ENCODE measurements at places on chromosomes 7 and 10.

- DNase-seq, result no peak
These were observed 15.1 kb downstream of the BCAP29 start for GRCh38 chr7:107594961-107595737.

DNA sequence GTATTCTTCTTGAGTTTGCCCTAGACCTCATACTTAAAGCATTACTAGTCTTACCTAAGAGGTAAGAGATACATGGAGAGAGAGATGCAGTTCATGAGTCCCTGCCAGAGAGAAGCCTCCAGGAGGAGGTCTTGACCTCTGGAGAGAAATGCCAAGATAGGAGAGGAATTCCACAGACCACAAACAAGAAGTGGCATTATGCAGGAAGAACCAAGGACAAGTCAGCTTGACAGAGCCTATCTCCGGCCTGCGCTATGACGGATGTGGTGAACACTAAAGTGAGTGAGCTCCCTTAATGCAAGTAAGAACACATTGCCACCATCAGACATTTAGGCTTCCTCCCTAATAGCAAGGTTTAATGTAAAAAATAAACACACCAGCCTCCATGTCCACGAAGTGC, 27.9 kb upstream of the COL1A2 start:
- DNase-seq, result no peak

DNA sequence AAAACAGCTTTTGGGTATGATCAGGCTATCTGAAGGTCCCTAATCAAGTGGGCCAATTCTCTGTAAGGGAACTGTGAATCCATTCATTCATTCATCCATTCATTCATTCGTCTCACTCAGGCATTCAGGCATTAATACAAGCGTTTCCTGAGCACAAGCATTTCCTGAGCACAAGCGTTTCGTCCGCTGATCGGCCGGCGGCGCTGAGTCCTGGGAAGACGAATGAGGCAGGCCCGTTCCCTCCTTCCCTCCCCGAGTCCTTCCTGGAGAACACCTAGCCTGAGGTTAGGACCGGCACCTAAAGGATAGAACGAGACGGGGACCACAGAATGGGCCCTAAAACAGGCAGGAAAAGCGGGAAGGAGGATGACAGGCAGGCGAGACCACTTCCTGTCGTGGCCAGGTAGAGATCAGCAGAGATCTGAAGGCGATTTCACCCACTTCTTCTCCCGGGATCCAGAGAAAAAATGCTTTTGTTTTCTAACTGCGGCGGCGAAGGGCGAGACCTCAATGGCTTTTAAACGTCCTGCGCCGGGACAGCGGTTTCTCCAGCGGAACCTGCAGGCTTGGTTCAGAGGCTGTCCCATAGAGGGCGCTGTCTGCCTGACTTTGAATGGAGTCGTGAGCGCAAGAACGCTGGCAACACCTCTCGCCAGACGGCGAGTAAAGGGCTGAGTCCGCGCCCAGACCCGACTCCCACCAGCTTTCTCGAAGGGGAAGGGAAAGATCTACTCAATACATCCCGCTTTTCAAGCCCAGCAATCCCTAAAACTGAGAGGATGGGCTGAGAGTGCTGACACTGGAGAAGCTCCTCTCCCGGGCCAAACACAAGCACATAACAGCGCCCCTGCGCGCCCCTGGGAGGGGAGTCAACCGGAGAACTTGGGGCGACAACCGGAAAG, 2.9 kb upstream of the HMX3 start:
- peak; percentile 92 for DNase-seq

DNA sequence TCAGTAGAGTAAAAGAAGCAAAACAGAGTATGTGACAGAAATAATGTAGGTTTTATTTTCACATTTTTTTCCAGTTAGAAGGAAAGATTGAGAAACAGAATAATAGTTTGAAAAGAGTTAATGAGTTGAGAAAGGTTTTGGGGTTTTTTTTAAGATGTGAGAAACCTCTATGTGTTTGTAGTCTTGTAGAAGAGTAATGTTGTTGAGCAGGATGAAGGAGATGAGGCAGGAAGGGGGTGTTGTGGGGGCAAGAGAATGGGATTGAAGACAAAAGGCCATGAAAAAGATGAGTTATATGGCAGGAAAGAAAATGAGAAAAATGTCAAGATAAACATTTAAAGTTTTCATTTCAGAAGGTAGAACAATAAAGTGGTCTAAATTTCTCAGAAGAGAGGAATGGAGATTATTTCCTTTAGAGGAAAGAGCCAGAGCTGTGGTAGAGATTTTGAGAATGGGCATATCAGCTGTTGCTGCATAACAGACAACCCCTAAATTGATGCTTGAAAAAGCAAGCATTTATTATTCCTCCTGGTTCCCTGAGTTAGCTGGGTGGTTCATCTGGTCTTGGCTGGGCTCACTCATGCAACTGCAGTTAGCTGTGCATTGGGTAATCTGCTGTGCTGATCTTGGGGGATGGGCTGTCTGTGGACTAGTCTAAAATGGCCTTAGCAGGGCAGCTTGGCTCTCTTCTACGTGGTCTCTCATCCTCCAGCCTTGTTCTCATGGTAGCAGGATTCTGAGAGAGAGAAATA, 27.1 kb downstream of the PCGF5 start:
- no peak for DNase-seq

DNA sequence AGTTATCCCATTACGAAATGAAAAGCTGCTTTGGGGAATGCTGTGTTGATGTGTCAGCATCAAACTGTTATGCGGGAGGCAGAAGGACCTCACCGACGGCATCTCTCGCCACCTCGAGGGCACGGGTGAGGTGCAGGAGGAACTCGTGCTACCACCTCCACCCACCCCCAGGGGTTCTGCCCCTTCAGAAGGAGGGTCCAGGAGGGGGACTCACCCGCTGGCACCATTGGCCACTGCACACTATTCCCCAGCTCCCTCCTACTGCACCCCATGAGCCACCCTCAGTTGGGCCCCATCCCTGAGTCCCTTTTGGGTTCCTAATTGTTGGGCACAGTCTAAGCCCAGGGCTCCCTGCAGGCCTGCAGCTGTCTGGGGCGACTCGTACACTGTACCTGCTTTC, 236.6 kb downstream of the PTPRN2 start:
- no peak for DNase-seq

DNA sequence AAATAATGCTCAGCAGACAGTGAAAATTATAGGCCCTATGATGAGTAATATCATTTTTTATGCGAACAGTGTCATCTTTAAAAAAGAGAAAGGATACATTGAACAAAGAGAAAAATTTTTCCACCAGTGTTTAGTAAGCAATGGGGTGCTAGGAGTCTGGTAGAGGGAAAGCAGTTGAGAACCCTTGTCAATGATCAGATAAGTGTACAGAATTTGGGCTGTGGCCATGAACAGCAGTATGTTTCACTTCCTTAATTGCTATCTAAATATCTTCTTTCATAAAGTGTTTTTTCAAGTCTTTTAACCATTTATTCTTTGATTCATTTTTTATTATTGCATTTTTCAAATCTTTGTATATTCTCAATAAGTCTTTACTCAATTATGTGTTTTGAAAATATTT, 750.7 kb upstream of the KCND2 start:
- DNase-seq, result no peak

- DNase-seq, result peak; percentile 59
These were observed 37.2 kb upstream of the TARP start for GRCh38 chr7:38310591-38311101.

GRCh38 chr7:103446049-103446520, at the start of gene SLC26A5:
SLC26A5 (minus strand) TSS chr7:103446207; CDS start chr7:103421514, 24,693 bp downstream.
- DNase-seq, result no peak

- DNase-seq, result no peak
These were observed 16.8 kb downstream of the MACC1 start for GRCh38 chr7:20200361-20200760.

DNA sequence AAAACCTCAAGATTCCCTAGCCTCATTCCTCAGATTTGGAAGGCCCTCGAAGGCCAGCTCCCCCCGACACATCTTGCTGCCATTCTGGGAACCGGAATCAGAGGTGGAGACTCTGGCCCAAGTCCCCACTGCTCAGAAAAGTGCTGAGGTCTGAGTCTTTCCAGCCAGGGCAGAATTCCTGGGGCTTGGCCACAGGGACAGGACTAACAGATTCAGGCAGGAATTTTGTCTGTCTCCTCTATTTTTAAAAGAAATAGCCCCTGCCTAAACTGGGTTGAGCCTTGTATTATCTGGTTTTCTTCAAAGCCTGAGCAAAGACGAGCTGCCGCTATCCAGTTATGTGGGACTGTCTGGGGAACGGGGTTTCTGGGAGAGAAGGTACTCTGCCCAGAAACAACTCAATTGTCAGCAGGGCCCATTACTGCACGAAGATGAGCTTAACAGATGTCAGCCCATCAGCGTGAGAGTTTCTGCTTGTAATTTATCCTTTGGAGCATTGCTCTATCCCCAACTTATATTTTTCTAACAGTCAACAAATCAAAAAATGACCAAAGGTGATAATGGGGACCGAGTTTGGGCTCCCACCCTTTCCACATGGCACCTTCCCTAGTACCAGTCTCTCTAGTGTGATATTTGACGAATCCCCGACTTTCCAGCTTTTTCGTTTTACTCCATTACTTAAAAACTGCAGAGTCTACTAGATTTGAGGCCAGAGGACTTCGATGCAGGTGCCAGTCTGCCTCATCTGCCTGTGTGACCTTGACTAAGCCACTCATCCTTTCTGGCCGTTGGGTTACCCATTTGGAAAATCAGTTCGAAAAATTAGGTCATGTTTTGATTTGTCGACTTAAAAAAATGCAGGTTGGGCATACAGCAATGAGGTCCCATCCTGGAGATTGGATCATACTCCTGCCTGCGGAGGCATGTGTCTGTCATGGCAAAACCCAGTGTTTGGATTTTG, 110.9 kb downstream of the WDR11 start:
- DNase-seq, result peak; percentile 58

GRCh38 chr7:118648002-118648401, 423.5 kb downstream of the ANKRD7 start:
- DNase-seq, result no peak

GRCh38 chr7:143436325-143436946, 6.8 kb upstream of the TAS2R60 start:
- DNase-seq, result no peak

- no peak for DNase-seq
These were observed 261.1 kb upstream of the RNF32 start for GRCh38 chr7:156379324-156380070.

GRCh38 chr7:31003097-31003496, 39.3 kb downstream of the GHRHR start:
- no peak for DNase-seq

DNA sequence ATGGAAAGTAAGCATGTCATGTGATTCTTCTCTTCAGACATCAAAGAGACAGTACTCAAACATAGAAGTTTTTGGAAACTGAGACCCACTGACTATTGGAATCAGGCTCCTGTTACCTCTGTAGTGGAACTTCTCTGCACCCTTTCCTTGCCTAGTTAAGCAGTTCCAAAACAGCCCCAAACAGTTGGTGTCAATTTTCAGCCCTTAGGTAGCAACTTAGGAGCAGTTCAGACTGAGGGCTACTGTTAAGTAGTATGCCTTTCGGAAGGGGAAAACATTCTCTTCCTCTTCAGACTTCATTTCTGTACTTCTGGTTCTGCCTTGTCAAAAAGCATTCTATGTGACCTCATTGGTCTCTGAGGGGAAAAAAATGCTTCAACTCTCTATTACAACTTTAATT, 85.7 kb downstream of the ZNF277 start:
- DNase-seq, result no peak

DNA sequence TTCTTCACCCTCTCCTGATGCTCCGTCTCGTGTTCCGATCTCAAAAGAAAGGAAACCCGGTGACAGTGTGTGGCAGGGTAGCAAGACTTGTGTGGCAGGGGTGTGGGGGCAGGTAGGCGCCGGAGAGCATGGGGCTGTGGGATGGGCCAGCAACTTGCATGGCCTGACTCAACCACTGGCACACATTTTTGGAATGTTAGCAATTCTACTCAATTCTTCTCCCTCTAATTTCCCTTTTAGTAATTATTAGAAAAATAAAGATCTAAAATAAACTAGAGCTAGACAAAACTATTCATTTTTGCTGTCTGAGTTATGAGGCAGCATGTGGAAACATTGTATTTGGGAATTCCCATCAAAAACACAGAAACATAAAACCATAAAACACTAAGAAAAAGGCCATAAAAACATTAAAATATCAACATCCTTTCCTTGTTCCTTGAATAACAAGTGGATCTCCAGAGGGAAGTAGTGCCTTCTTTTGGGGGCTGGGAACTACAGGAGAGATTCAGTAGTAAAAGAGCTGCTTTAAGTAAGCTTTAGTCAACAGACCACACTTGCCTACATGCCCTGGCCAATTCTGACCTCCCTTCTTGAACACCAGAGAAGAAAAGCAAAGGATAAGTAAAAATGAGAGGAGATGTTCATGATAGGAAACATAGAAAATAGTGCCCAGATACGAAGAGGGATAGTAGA, 21.8 kb downstream of the SEMA3C start:
- no peak for DNase-seq

DNA sequence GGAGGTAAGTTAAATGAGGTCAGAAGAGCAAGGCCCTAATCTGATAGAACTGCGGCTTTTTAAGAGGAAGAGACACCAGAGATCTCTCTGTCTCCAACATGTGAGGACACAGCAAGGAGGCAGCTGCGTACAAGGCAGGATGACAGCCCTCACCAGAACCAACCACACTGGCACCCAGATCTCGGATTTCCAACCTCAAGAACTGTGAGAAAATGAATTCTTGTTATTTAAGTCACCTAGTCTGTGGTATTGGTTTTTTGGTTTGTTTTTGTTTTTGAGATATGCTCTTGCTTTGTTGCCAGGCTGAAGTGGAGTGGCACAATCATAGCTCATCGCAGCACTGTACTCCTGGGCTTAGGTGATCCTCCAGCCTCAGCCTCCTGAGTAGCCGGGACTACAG, 127.2 kb downstream of the DLG5 start:
- no peak for DNase-seq

- DNase-seq, result no peak
These were observed 5.9 kb upstream of the LRRC18 start for GRCh38 chr10:48945441-48946130.

- peak; percentile 15 for DNase-seq
These were observed 6.4 kb downstream of the SFTPD start for GRCh38 chr10:79942261-79943185.

- no peak for DNase-seq
These were observed 153.2 kb downstream of the BTAF1 start for GRCh38 chr10:92076722-92077121.

GRCh38 chr10:4509405-4509804, 316.6 kb upstream of the AKR1E2 start:
- DNase-seq, result no peak
